ENCODE measurements at places on chromosomes 4 and X. TPM values are rescaled to one million over a fixed set of nuclear protein-coding genes. Genes with fewer than 3 reads are reported as not detected.

- DNase-seq = no peak
Observed at GRCh38 chr4:26763063-26763462, 97.6 kb upstream of the STIM2 start.

GRCh38 chr4:94856030-94856429, 98.3 kb downstream of the BMPR1B start:
- no peak for DNase-seq

GRCh38 chrX:134146493-134146892, 90.5 kb upstream of the CCDC160 start:
- DNase-seq = no peak

DNA sequence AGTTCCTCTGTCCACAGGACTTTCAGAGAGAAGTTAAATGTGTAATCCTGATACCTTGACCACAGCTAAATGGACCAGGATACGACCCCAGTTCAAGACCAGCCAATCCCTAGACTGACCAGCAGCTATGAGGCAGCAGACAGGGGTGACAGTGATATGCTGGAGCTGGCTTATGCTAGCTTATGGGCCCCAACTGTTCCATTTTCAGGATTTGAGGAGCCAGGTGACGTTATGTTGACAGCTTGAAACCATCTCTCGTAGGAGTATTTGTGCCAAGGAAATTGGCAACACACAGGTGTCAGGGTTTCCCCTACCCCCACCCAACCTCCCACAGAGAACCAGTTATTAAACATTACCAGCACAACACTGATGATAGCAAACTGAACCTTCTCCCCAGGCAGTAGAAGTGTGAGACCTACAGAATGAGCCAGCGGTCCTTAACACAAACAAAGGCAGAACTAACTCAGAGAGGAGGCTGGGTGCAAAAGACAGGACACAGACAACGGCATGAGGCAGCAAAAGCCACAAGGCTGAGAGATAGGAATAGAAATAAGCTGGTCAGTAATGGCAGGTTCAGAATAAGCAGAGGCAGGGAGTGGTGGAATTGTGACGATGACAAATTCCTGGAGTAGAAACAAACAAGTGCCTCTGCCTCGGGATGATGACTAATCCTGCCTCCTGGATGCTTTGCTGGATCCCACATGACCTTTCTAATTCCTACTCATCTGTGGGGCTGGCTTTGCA, 85.6 kb upstream of the CPEB2 start:
- DNase-seq = no peak

DNA sequence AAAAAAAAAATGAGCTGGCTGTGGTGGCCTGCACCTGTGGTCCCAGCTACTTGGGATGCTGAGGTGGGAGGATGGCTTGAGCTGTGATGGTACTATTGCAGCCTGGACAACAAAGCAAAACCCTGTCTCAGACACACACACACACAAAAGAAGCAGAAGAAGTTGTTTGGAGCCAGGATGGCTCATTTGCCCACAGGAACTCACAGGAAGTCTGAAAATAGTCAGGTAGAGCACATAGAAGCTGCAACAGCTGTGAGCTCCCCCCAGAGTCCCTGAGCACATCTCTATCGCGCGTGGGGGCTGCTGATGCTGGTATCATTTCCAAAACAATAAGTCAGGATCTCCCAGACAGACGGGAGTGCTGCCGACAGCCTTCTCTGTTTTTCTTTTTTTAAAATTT, 13.4 kb upstream of the DHRSX start:
- peak; percentile 28 for DNase-seq

DNA sequence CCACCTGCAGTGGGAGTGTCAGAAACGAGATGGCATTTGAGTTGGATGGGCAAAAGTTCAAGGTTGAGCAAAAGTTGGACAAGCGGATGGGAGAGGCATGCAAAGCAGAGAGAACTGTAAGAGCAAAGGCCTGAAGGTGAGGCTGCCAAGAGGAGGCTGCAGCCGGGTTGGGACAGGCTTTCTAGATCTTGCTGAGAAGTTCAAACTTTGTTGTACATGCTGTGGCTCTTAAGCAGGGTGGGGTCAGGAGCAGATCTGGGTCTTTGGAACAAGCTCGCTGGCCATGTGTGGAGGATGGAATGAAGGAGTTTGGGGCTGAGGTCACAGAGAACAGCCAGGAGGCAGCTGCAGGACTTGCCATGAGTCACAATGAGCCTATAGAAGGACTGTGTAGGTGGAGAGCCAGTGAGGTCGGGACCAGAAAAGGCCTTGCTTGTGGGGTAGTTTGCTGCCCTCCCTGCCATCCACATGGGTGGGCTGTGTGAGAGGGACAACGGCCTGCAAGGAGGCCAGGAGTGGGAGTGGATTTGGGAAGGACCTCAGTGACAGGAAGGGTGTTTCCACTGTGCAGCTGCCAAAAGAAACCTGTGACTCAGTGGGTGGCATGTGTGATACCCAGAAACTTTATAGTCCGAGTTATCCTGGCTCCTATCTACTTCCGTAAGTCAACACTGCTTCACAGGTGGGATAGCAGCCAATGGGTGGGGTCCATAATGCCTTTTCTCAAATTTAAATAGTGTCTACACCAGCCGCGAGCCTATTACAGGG, 210.4 kb downstream of the MID1IP1 start:
- DNase-seq = no peak

GRCh38 chr4:168535689-168536088, 38.8 kb downstream of the PALLD start:
- DNase-seq = no peak

DNA sequence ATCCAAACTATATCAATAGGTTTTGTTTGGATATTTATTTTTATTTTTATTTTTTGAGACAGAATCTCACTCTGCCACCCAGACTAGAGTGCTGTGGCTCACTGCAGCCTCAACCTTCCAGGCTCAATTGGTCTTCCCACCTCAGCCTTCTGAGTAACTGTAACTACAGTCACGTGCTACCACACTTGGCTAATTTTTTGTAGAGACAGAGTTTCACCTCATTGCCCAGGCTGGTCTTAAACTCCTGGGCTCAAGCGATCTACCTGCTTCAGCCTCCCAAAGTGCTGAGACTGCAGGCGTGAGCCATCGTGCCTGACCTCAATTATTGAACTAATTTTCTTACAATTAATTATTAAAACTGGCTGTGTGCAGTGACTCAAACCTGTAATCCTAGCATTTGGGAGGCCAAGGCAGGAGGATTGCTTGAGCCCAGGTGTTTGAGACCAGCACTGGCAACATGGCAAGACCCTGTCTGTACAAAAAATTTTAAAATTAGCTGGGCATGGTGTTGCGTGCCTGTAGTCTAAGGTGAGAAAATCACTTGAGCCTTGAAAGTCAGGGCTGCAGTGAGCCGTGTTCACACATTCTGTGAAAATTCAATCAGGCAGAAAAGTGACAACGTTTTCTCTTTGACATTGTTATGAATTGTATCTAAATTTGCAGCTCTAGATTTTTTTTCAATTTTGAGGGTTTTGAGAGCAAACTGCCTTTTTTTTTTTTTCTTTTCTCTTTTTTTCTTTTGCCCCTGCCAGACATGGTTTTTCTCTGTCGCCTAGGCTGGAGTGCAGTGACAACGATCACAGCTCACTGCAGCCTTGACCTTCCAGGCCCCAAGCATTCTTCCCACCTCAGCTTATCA, 66.0 kb downstream of the UBE2K start:
- DNase-seq = peak; percentile 14

DNA sequence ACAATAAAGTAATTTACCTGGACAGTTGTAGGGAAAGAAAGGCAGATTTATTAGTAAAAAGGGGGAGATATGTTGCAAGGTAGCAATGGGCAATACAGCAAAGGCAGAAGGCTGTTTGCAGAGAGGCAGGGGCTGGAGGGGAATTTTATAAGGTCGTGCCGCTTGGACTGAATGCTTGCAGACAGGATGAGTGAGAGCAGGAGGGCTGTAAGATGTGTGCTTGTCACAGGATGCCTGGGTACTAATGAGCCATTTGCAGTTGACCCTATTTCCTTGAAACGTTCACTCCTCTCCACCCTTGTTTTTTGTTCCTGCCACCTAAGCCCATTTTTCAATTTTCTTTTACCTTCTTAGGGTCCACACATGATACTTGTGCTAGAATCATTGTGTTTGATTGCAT, 214.7 kb downstream of the TRAM1L1 start:
- no peak for DNase-seq

GRCh38 chr4:101018836-101019235, 328.5 kb downstream of the PPP3CA start:
- DNase-seq = peak; percentile 76

RBMXL3 gene
- total RNA-seq = not detected

MMAA gene
- 9.0 TPM for total RNA-seq

CSN3 gene
- total RNA-seq = not detected

GALNT7 gene
- 26.8 TPM for total RNA-seq

ATOH1 gene
- total RNA-seq = not detected

POLA1 gene
- total RNA-seq = 16.3 TPM

ARHGAP36 gene
- total RNA-seq = not detected

HHIP gene
- total RNA-seq = 0.39 TPM

ANOS1 gene
- 0.10 TPM for total RNA-seq
